Anterior cingulate cortex (tissue), 58 donors: ENCODE measurements at places on chromosomes 13 and 19.

- DNase-seq: no peak
Observed at GRCh38 chr13:75749407-75749806, 113.3 kb downstream of the LMO7 start.

DNA sequence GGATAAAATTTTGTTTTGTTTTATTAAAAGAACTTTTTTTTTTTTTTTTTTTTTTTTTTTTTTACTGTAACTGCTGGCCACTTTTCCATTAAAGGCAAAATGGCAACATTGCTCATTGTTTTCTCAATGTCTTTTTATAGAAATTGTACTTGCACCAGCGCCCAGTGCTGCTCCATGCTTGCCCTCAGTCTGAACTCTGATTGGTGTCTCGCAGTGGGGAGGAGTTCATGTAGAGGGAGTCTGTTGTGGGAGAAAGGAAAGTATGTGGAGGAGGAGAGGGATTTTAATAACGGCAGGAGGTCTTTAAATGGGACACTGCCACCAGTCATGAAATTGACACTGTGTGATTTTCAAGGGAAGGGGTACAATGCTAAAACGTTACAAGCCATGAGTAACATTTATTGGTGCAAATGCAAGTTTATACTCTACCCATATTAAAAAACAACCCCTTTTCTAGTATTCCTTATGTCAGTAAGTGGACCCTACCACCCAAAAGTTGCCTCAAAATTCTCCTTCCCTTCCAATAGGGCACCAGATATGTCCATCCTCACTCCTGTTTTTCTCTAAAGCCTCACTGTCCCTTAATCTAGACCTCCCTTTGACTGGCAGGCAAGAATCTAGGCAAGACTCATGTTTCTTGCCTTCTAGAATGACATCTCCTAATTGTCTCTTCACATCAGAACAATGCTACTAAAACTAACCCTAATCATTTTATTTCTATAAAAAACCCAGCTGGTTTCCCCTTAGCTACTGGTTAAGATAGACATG, 3.2 kb downstream of the RASL11A start:
- no peak for DNase-seq

DNA sequence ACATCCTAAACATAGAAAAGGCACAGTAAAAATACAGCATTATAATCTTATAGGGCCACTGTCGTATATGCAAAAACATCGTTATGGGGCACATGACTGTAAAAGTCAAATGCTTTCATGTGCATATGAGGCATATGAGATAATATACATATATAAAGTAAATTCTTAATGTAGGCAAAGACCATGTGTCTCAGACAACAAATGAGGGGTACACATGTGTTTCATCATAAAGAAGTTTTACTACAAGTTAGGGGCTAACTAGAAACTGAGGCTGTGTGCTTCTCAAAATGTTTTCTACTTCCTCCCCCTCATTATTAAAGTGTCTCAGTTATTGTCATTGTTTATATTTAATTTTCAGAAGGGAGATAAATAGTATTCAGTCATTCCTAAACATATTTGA, 309.6 kb downstream of the SHISA2 start:
- no peak for DNase-seq

DNA sequence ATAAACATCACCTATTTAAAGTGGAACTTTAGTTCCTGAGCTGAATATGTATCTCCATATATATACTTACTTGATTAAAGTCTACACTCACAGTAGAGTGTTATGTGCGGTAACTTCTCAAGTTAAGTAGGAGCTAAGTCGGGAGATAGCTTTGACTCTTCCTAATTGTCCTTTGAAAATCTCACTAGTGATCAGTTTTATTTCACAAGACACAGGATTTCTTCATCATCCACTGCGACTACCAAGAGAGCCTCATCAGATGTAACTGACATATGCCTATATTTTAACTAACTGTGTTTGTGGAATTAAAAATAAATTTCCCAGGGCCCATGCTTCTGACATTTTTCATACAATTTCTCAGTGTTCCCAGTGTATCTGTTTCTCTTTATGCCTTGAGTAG, 1664.0 kb downstream of the EFNB2 start:
- DNase-seq: no peak

DNA sequence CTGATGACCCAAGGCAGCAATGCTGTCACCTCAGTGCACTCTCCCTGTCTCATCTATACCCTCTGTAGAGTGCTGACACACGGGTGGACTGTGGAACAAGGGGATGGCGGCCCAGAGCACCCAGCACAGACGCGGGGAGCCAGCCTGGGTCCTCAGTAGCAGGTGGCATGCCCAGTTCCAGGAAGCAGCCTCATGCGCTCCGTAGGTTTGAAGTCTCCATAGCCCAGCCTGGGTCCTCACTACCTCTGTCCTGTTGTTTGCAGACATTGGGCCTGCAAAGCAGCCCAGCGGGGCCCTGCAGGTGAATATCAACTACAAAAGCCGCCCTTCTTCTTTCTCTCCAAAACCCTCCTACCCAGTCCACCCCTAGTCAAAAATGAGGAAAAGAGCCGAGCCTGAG, 5.0 kb upstream of the SLC7A9 start:
- no peak for DNase-seq

- peak; percentile 0 for DNase-seq
Observed at GRCh38 chr19:20513189-20513904, 52.2 kb downstream of the ZNF737 start.

DNA sequence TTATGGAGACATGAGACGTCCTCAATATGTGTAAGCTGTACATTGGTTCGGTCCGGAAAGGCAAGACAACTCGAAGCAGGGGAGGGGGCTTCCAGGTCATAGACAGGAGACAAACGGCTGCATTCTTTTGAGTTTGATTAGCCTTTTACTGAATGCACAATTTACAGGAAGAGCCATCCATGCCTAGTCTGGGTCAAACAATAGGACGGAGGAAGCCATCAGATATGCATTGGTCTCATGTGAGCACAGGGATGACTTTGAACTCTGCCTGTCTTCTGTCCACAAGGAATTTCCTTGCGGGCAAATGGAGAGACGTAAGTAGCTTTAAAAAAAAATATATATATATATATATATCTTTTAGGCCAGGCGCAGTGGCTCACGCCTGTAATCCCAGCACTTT, 1.9 kb upstream of the CCNP start:
- DNase-seq: no peak

DNA sequence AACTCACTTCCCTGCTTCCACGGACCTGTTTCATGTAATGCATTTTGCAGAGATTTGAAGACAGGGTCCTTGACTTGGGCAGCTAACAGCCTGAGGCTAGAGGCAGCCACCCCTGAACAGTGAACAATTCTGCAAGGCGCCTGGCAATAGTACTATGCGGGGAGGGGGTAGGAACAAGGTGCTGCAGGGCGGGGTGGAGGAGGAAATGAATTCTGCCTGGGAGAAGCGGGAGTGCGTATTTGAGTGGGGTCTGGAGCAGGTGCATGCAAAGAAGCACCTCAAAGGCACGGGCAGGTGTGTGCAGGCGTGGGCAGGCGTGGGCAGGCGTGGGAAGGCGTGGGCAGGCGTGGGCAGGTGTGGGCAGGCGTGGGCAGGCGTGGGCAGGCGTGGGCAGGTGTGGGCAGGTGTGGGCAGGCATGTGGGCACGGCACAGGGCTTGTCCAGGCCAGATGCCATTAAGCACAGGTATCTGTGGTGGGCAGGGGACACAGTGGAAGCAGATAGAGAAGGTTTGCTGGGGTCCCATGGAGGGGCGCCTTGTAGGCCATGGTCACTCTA, 130.4 kb upstream of the GJB6 start:
- DNase-seq: no peak

DNA sequence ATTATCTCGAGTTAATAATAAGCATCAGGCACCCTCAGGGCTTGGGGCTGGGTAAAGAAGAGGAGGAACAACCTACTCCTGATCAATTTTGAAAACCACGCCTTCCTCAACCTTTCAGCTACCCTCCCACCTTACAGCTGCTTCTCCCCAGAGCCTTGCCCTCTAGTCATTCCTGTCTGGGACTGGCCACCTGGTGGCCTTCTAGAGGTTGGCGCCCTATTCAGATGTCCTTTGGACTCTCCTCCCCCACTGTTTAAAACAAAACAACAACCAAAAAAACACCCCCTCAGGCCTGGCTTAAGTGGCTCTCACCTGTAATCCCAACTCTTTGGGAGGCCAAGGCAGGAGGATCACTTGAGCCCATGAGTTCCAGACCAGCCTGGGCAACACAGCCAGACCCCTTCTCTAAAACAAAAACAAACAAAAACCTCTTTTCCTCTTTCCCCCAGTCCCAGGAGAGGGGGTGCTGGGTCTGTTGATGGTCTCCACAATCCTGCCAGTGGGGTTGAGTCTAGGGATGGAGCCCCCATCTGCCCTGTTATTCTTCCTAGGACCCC, 62.3 kb downstream of the CCDC70 start:
- no peak for DNase-seq

DNA sequence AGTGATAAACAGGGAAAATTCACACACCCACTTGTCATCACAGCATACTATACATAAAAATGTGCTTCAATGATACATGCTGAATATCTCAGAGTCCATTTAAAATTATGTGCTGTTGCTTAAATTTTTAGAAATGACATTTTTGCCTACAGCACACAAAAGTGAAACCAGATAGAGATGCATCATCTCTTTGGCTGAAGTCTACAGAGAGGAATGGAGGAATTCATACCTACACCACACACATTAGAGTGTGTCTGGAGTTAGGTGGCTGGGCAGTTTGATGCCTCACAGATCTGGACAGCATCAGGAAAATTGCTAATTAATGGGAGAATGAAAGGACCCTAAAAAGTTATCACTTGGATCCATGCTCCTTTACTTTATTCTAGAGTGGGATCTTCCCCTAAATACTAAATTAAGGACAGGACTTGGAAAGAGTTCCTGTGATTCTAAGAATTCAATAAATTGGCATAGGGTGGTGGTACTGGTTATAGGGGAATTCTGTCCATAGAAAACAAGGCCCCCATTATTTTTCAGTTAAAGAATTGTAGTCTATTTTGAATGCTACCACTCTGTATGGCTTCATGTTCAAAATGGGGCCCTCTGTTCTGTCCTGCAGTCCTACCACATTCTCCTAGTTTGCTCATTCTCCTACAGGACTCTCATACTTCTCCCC, 41.3 kb downstream of the RCBTB2 start:
- no peak for DNase-seq

DNA sequence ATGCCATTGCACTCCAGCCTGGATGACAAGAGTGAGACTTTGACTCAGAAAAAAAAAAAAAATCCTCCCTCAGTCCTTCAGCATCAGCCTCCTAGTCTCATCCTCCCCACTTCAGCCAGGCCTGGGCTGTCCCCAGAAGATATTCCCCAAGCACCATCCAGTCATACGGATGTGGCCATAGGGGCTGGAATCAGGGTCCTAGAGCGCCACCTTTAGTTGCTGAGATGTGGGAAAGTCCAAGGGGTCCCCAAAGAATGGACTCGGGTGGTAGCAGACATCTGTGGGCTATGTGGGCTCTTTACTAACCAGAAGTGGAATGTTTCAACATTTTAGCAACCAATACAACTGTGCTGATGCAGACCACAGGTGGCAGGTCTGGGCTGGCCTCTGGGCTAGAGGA, 3.1 kb upstream of the TYROBP start:
- no peak for DNase-seq

GRCh38 chr19:41740415-41741243, 14.7 kb upstream of the CEACAM6 start:
- no peak for DNase-seq

GRCh38 chr13:39159846-39160370, 121.7 kb downstream of the NHLRC3 start:
- no peak for DNase-seq
